HS-27A (cell line): ENCODE measurements at places on chromosomes 11 and 22.

DNA sequence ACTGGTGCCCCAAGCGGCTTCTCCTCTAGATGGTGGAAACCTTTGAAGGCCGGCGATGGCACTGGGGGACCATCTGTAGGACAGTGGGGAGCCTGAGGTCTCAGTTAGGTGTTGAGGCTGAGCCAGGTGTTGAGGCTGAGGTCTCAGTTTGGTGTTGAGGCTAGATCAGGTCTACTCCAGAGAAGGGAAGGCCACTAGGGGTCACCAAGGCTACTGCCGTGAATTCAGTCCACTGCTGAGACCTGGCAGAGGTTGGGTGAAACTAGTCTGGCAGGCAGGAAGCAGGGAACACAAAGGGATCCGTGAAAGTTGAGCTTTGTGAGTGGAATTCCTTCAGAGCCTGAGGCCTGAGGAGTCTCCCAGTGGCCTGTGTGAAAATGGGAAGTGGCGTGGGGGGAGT, 123.8 kb upstream of the FGF3 start:
- no peak for DNase-seq

- DNase-seq, result no peak
Measured at GRCh38 chr22:48483764-48484528, 1343.7 kb downstream of the BRD1 start.

- DNase-seq, result no peak
Measured at GRCh38 chr22:41687901-41688364, 734 bp downstream of the SNU13 start.

DNA sequence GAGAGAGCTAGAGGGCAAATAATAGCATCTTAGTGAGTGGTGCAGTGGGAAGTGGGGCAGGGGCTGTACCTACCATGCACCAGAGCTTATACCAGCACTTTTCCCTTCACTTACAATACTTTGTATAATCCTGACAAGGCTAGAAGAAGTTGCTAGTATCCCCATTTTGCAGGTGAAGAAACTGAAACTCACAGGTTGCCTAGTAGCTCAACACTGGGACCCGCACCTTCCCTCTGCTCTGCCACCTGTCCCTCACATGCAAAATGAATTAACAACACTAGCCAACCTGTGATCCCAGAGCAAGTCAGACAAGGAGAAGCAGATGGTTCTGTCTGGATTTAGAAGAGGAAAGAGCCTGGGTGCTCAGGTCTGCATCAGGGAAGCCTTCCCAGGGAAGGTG, 510.4 kb downstream of the BUD13 start:
- DNase-seq, result no peak

DNA sequence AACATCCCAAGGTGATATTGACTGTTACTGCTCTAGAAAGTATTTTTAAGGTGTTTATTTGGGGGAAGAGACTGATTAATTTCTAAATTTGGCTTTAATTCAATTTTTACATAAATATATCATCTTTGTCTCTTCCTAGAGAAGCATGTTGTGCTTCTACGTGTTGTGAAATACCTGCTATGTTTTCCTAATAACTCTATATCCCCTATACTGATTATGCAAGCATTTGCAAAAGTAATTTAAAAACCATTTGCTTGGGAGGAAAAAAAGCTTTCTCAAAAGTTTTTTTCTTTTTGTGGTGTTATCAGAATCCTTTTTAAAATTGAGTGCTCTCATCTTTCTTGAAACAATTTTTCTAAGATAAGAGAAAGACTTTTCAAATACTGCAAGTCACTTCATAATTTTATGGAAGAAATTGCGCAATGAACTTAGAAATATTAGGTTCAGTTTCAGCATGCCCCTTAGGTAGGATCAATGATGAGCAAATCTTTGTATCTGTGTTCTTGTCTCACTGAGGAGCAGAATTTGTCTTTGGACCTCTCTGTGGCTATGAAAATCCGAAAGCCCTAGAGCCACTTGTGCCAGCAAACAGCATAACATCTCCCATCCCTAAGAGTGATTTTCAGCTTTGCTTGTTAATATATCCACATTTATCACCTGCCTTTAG, 7.4 kb upstream of the BLID start:
- DNase-seq, result no peak

DNA sequence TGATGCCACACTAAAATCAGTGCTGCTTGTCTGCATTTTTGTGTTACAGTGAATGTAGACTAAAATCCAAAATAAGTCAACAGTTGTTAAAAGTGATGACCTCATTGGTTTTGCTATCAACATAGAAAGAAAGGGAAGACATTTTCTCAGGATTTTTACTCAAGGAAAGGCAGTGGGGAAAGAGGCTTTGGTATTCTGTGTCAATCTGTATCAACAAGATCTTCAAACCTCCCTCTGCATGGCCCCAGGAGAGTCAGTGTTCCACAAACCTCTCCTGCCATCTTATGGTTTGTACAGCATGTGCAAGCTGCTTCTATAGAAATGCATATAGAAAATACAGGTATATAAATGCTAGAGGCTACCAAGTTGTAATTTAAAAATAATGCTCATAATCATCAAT, 13.8 kb upstream of the OR51M1 start:
- no peak for DNase-seq

DNA sequence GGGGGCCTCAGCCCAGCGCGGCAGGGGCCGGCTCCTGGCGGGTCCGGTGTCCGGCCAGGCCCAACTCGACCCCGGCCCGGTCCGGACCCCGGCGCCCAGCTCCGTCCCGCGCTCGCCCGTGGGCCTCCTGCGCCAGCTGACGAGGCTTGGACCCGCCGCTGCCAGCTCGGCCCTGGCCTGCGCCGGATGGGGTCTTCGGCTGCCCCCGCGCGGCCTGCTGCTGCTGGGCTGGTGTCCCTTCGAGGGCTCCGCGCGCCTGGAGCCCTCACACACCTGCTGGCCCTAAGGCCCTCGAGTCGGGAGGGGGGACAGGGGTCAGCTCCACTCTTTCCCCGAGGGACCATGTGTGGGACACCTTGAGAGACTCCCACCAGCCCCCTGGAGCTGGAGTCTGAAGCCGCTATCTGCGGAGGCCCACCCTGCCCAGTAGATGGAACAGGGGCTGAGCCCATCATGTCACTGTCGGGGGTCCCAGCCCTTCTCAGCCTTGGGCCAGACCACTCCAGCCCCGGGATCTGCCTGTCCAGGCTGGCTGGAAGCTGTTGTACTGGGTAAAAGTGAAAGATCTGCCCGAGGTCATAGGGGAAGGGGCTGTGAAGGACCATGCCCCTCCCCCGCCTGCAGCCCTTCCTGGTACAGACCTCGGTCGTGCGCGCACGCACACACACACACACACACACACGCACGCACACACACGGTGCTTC, 768 bp upstream of the CDKN1C start:
- no peak for DNase-seq

DNA sequence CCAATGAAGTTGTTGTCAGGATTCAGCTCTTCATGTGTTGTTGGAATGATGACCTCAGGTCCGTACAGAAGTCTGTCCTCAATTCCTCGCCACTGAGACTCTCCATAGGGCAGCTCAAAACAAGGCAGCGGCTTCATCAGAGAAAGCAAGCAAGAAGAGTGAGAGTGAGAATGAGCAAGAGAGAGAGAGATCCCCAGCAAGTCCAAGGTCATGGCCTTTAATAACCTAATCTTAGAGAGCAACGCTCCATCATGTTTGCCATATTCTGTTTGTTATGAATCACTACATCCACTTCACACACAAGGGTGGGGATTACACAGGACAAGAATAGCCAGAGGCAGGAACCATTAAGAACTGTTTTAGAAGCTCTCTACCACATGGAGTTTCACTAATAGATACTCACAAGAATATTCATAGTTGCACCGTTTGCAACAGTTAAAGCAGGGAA, 23.3 kb upstream of the MMP7 start:
- no peak for DNase-seq

GRCh38 chr22:47457509-47458300, 695.3 kb downstream of the TBC1D22A start:
- no peak for DNase-seq

DNA sequence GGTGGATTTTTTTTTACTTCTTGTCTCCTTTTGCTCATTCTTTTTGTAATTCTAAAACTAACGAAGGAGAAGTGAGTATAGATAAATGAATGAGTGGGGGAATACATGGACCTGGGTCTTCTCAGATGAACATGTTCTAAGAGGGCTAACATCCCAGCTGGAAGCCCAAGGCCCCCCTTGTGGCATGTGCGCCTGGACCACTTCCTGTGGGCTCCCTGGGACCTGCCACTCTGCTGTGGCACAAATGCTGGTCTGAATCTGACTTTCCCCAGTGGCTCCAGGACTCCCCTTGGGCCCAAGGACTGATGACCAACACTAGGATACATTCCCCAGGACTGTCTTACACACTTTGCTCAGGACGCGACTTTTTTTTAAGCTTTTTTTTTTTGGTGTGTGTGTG, 32.7 kb upstream of the ALX4 start:
- no peak for DNase-seq

DNA sequence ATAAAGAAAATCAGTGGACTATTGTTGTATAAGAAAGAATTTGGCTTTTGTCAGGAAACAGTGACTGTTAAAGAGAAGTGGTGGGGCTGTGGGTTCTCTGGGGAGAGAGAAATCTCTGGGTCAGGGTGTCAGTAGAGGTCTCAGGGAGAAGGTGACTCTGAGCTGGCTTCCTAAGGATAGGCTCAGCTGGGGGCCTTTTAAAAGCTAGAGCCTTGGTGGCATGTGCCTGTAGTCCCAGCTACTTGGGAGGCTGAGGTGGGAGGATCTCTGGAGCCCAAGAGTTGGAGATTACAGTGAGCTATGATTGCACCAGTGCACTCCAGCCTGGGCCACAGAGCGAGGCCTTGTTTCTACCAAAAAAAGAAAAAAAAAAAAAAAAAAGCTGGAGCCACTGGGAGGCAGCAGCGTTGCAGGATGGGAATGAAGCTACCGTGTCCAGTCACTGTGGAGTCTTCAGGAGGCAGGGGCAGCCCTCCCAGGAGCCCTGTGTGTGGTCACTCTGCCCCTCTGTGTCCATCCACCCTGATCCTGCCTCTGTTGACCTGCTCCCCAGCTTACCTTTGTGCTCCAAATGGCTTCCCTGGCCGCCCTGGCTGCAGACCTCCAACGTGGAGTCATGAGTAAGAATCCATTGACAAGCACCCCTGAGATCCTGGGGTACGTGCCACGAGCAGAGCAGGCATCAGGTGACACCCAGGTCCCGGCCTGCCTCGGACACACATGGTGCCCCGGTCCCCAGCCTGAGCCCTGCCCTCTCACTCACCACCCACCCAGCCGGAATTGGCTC, 5.4 kb upstream of the MIF start:
- DNase-seq, result peak; percentile 12
